ENCODE measurements at places on chromosomes 2 and 18.

DNA sequence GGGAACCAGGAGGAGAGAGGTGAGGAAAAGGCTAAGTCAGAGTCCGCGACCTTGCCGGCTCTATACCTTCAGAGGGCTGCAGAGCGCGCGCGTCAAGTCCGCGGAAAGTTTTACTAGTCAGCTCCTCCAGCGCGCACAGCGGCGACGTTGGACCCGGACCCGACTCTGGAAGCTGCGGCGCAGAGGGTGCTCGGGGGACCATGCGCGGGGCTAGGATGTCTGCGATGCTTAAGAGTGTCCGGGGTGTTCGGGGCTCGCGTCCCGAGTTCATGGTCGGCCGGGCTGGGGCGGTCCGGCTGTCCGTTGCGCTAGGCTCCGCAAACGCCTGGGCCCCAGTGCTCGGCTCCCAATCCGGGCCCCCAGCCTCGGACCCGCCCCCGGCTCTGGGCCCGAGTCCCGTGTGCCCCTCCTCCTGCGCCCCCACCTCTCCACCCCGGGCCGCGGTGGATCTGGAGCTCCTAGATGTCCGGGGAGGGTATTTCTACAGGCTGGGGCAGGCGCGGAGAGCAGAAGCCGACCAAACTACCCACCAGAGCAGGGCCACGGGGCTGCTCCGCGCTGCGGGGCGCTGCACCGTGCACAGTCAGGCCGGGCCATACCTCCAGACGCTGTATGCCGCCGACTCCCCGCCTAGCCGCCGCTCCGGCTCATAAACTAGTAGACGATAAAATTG, at the start of gene LBX2:
Gene LBX2 (minus strand): TSS at position 337 of the 673 bp plus-strand sequence. CDS start 66 bp downstream, at position 271.
- no peak for DNase-seq

DNA sequence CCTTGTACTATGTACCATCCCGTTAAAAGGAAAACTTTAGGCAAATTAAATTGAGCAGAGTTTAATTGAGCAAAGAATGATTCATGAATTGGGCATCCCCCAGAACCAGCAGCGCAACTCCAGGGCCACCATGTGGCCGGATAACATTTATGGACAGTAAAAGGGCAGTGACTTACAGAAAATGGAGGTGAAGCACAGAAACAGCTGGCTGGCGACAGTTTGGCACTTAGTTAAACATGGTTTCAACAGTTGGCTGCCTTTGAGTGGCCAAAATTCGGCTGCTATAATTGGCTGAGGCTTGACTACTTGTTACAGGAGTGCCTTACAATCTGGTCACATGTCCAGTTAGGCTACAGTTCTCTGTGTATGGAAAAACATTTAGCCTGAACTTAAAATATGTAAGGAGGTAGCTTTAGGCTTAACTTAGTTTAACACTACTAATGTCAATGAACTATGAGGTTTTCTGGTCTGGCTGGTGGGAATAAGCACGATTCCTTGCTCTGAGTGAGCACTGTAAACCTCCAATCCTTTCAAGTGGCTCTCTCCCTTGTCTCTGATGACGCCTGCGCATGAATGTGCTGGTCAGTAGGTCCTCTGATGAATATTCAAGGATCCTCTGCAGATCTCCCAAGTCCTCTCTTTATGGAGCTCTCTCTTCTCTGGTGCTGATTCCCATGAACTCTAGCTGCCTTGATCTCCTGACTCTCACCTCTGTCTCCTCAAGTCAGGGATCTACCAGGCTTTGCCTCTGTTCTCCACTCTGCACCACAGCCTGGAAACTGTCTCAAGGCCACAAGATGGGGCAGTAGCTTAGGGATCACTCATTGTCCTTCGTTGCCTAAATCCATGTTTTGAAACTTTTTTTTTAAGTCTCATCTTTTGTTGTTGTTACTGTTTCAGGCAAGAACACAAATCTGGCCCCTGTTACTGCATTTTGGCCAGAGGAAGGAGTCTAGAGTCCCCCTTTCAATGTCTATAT, 24.4 kb upstream of the RAB31 start:
- peak; percentile 70 for DNase-seq

GRCh38 chr2:85266146-85267041, 61.4 kb downstream of the TGOLN2 start:
- peak; percentile 58 for DNase-seq

DNA sequence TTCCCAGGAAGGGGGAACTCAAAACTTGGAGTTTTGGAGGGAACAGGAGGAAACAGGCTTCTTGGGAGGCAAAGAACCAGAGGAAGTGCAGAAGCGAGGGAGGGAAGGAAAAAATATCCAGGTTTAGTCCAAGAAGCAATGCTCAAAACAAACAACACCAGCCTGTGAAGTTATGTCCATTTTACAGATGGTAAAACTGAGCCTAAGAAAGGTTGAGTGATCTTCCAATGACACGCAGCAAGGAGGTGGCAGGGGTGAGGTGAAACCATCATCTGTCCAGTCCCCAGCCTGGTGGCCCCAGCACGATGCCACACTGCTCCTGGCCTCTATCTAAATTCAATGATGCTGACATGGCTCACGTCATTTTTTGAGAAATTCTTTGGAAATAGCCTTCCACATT, 10.8 kb downstream of the DNMT3A start:
- DNase-seq = no peak

DNA sequence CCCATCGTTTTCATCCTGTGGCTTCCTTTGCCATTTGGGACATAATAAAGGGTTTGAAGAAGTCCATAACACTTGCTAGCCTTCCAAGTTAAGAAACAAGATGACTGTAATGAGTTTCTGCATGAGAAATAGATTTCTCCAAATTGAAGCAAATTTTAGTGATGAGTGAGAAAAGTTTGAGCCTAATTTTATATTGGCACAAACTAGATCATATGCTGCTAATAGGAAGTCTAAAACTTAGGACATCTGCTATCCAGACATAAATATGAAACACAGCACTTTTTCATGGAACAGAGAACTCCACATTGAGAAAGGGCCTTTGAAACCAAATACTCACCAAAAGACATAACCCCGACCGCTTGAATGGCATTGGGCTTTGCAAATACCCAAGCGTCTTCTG, 39.8 kb downstream of the SLC38A11 start:
- no peak for DNase-seq

GRCh38 chr2:207819021-207819797, 49.5 kb upstream of the FZD5 start:
- DNase-seq = no peak

DNA sequence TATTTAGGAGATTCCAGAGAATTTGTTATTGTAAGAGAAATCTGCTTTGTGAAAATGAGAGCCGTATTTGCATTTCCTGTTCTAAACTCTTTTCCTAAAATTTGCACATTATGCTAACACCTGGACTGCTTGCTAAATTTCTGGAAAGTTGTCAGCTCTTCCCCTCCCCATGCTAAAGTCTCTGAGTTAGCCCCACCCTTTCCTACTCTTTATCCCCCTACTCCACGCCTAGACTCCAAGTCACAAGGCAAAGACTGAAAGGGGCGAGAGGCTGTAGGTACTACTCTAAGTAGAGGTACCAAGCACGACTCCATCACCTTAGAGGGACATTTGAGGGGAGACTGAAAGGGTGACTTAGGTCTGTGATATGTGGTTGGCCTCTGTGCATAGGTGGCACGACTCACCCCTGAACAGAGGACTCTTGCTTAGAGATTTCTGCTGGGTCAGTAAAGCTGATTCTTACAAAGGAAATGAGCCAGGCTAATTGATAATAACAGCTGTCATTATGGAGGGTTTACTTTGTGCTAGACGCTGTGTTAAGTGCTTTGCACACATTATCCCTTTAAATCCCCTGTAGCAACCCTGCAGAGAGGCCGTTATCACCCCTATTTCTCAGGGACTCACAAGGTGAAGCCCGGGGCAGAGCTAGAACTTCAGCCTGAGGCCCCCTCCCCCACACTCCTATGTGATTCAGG, 373.5 kb downstream of the EN1 start:
- peak; percentile 10 for DNase-seq

DNA sequence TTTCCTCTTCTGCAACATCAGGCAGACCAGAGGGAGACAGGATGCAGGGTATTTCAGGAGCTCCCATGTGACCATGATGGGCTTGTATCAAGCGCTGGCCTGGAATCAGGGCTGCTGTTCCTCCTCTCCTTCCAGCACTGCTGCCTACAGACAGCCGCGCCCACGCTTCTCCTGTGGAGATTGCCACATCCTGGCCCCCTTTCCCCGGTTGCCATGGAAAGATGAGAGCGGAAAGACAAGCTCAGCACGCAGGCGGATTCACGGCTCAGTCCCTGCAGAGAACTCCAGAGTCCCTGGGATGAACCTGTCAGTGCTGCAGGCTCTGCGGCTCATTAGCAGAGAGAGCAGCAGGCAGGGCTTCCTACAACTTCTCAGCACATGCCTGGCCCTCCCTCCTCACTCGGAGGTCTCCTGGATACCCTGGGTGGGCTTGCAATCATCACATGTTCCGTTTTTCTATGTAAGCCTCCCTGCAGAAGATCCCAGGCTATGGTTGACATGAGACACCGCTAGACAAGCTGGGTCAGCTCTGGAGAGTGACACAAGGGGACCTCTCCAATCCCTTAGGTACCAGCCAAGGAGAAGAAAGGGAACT, 497.8 kb upstream of the MYT1L start:
- DNase-seq = peak; percentile 77

- no peak for DNase-seq
Observed at GRCh38 chr2:98122524-98122923, 35.6 kb downstream of the VWA3B start.

GRCh38 chr2:26504002-26504401, 26.1 kb upstream of the OTOF start:
- DNase-seq = no peak

DNA sequence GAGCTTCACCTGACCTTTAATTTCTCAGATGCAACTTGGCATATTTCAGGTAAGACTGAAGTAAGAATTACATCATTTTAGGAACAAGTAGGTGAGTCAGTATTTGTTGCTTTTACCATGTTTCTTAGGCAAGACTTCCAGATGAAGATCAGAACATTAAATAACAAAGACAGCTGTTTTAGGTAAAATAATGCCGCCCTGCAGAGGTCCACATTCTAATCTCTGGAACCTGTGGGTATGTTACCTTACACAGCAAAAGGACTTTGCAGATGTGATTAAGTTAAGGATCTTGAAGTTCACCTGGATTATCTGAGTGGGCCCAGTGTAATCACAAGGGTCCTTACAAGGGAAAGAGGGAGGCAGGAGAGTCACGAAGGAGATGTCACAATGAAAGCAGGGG, 39.3 kb downstream of the ICOS start:
- DNase-seq = no peak

- no peak for DNase-seq
Observed at GRCh38 chr2:232348936-232349335, 29.6 kb upstream of the ALPP start.

GRCh38 chr18:47100212-47100831, 50.0 kb downstream of the HDHD2 start:
- DNase-seq = peak; percentile 61

- no peak for DNase-seq
Observed at GRCh38 chr2:26396734-26397298, 4.9 kb upstream of the DRC1 start.

DNA sequence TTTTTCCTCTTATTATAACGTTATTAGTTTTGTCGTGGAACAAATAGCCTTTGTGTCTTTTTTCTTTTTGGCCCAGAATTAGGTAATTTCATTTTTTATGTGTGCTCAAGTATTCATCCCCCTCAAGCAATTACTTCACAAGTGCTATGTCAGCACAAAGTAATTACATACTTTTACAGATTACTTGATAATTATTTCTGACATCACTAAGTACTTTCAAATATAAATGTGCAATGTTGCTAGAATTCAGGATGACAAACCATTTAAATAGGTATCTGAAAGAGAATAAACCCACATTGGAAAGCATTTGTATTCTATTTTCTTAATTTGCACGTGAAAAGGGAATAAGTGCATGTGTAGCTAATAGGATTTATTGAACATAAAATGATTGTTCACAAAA, 238.2 kb downstream of the CDH7 start:
- DNase-seq = peak; percentile 74

GRCh38 chr2:121613774-121614173, 35.5 kb downstream of the CLASP1 start:
- no peak for DNase-seq

Measured in A673 (cell line).